Camera-type eye (tissue), 1 donor: ENCODE measurements at places on chromosomes 7 and 10. TPM values are rescaled to one million over a fixed set of nuclear protein-coding genes. Genes with fewer than 3 reads are reported as not detected.

PRPS1L1 gene
- total RNA-seq = not detected

RSPH10B2 gene
- not detected for total RNA-seq

OR2A7 gene
- total RNA-seq = 5.7 TPM

DNAH11 gene
- total RNA-seq = 2.7 TPM

FGFBP3 gene
- total RNA-seq = 15.3 TPM

FOXL3 gene
- not detected for total RNA-seq

GNG11 gene
- total RNA-seq = 17.9 TPM

BTBD16 gene
- 0.16 TPM for total RNA-seq

RBP4 gene
- 7.0 TPM for total RNA-seq

SEPHS1 gene
- total RNA-seq = 70.8 TPM

C7orf57 gene
- 0.22 TPM for total RNA-seq

URGCP gene
- total RNA-seq = 39.3 TPM

HOXA4 gene
- total RNA-seq = not detected

SAMD9L gene
- total RNA-seq = 13.8 TPM

C10orf62 gene
- total RNA-seq = not detected

BEND7 gene
- 35.7 TPM for total RNA-seq

NME8 gene
- total RNA-seq = not detected

THAP5 gene
- total RNA-seq = 64.4 TPM

FMC1 gene
- total RNA-seq = 8.5 TPM

AGBL3 gene
- total RNA-seq = 5.8 TPM

SPDYE2 gene
- 0.27 TPM for total RNA-seq
